Mucosa of gallbladder (tissue), 1 donor: ENCODE measurements at places on chromosomes 12 and 14. TPM values are rescaled to one million over a fixed set of nuclear protein-coding genes. Genes with fewer than 3 reads are reported as not detected.

The MARCHF9 gene
- 24.6 TPM for total RNA-seq

The TPH2 gene
- not detected for total RNA-seq

The OTX2 gene
- not detected for total RNA-seq

The RTL1 gene
- total RNA-seq = 0.09 TPM

The FITM1 gene
- total RNA-seq = 0.81 TPM

The NAB2 gene
- 21.4 TPM for total RNA-seq

The CCDC38 gene
- total RNA-seq = not detected

The SIX6 gene
- not detected for total RNA-seq

The TAS2R43 gene
- total RNA-seq = 0.35 TPM

The NDUFB1 gene
- 124 TPM for total RNA-seq

The PMCH gene
- not detected for total RNA-seq

The PTPRR gene
- 7.7 TPM for total RNA-seq

The APEX1 gene
- 129 TPM for total RNA-seq

The TMEM30B gene
- total RNA-seq = 97.8 TPM

The PKP2 gene
- total RNA-seq = 39.3 TPM

The EGLN3 gene
- total RNA-seq = 51.5 TPM

The SYT1 gene
- total RNA-seq = 6.5 TPM

The RNF212B gene
- total RNA-seq = 0.20 TPM

The ENDOU gene
- not detected for total RNA-seq
